ENCODE measurements at places on chromosomes 11 and 22.

DNA sequence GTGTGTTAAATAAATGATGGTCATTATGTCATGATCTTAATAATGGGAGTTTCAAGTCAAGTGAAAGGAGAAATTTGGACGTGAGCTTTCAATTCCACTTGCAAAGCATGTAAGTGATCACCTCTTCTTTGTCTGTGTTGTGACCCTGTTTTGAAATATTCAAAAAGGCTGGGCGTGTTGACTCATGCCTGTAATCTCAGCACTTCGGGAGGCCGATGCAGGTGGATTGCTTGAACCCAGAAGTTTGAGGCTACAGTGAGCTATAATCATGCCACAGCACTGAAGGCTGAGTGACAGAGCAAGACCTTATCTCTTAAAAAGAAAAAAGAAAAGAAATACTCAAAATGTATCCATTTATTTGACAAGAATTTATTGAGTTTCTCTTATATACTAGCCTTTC lies 32.9 kb upstream of the EED start:
- no peak for DNase-seq

GRCh38 chr11:35623621-35624168 lies 5.4 kb downstream of the FJX1 start:
- peak; percentile 89 for DNase-seq

GRCh38 chr22:32696089-32696488 lies 105.4 kb upstream of the TIMP3 start:
- DNase-seq = no peak

GRCh38 chr11:47940904-47941649 lies 39.3 kb upstream of the PTPRJ start:
- no peak for DNase-seq

GRCh38 chr22:24845041-24845898 lies 39.3 kb downstream of the SGSM1 start:
- no peak for DNase-seq

DNA sequence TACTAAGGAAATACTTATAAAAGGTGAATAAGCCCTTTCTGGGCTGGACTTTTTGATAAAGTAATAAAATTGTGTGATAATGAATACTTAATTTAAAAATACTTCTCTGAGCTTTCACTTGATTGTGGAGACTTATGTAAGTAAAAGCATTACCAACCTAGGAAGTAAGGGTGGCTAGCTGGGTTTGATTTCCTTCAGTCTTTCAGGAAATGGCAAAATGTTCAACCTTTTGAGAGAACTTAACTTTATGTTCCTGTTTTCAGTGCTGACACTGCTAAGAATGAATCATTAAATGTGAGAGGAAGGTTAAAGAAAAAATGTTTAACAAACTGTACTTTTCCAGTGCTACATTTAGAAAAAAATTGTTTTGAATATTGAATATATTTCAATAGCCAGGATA lies 900.3 kb downstream of the METTL15 start:
- DNase-seq = no peak

DNA sequence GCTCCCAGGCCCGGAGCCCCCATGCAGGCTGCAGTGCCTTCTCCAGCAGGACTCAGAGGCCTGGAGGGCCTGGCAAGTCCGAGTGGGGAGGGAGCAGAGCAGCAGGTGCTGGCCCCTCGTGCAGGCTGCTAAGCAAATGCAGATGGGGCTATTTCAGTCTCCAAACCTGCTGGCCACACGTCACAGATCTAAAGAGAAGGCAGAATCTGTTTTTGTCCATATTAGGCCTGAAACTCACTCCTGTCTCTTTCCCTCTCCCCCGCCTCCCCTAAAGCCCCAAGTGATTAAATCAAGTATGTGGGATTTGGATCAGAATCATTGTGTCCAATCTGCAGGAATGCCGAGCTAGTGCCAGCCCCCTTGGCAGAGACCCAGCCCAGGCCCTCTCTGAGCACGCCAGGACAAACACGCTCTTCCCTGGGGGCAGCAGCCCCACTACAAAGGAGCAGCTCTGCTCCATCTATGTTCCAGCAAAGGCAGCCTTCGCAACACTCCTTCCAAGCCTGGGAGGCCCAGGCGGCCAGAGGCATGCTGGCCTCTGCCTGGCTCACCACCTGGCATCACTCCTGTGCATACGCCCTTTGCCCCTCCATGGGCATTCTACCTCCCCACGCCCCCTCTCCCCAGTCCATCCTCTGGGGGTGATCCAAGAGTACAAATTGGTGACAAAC lies 26.5 kb downstream of the RPL27A start:
- peak; percentile 99 for DNase-seq

DNA sequence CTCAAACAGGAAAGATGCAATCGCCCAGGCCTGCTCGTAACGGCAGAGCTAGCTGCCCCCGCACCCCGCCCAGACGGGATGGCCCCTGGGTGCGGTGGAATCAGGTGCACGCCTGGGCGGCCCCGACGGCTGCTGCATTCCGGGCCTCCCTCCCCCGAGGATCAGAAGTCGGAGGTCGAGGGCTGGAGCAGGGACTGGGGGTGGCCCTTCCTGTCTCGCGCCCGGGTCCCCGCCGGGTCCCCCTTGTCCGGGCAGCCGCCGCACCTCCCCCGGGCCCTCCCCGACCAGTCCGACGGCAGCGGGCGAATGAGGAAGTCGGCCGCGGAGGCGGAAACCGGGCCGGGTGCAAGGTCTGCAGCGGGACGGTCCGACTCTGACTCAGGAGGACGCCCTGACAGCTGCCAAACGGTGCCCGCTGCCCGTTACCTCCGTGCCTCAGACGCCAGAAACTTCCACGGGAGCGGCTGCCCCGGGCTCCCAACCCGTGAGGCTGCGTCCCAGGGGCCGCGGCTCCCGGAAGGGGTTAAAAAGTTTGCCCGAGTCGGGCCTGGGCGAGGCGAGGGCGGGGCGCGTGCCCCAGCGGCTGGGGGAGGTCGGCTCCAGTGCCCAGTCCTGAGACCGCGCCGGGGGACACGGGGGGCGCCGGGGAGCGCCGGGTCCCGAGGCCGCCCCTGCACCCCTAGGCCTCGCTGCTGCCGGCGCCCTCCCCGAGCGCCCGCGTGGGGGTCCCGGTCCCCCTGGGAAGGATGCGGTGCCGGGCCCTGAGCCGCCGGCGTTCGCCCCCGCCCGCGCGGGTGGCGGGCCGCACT lies 663 bp downstream of the MYH9 start:
- DNase-seq = no peak

- no peak for DNase-seq
Observed at GRCh38 chr11:93662175-93662570, 691 bp downstream of the CEP295 start.

DNA sequence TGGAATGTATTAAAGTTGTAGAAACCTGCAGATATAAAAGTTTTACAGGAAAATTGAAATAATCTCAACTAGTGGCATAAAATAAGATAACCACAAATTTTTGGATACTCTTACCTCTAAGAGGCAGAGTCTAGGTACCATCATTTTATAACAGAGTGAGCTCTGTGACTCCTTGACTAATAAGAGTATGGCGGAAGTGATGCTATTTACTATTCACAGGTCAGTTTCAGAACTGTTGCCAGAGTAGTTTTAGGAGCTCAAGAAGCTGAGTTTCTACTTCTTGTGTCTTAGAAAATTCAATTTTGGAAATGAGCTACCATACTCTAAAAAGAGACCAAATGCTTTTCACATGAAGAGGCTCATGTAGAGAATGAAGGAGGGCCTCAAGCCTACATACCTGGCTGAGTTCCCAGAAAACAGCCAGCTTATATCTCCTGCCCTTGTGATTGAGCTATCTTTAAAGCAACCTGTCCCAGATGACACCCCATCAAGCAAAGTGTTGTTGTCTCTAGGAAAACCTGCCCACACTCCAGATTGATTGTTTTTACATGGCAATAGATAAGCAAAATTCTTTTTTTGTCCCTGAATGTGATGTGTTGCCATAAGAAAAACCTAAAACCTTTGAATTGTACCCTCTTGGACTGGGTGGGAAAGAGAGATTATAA lies 712.8 kb upstream of the CNTN5 start:
- no peak for DNase-seq

GRCh38 chr11:35611741-35612140 lies 6.5 kb upstream of the FJX1 start:
- DNase-seq = no peak

GRCh38 chr22:23281406-23282088 lies 101.2 kb downstream of the BCR start:
- DNase-seq = peak; percentile 63

DNA sequence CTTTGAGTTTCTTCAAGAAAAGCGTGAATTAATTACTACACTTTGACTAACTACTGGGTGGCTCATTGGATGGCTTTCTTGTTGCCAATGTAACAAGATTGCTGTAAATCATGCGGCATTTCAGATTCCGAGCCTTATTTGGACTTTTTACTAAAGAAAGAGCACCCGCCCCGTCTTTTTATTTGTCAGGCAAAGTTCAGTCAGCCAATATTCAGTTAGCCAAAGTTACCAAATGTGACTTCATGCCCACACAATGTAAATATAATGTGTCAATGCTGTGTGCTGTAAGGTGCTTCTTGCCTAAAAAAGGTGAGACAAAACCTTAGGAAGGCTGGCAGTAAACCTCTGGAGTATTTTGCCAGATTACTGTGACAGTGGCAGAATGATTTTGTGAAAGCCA lies 14.8 kb downstream of the FLI1 start:
- no peak for DNase-seq

DNA sequence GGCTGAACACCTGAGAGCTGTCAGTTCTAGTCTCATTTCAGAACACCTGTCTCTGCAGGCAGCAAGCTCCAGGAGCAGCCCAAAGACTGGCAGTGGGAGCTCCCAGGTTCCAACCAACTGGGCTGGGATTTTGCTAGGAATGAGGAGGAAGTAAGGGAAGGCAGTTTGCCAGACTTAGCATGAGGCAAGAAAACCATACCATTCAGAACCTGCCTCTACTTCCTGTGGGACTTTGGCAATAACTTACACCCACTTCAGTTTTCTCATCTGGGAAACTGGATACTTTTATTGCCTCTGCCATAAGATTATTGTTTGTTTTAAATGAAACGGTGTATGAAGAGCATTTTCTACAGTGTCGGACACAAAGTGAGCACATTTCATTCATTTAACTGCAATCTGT lies 363.7 kb upstream of the ISX start:
- no peak for DNase-seq

DNA sequence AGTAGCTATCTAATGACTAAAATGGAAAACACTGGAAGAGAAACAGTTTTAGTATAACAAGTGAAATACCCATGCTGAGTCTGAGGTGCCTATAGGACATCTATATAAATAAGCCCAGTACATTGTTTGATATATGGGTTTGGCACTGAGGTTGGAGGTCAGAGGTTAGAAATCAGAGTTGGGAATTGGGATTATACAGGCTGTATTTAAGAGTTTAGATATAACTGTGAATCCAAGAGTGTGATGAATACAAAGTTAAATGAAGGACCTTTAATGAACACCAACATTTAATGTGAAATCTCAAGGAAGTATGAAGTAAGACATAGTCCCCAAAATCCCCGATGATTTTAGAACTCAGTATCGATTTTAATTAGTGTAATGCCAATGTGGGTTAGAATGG lies 3.1 kb upstream of the HBD start:
- DNase-seq = no peak

DNA sequence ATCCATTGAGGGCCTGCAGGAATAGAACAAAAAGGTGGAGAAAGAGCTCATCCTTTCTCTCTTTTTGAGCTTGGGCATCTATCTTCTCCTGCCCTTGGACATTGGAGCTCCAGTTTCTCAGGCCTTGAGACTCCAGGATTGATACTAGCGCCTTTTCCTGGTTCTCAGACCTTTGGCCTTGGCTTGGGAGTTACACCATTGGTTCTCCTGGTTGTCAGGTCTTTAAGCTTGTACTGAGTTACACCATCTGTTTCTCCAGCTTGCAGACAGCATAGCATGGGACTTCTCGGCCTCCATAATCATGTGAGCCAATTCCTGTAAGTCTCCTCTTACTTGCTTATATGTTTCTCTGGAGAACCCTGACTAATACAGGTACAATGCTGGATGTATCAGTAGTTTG lies 72.6 kb downstream of the GRK3 start:
- no peak for DNase-seq

- DNase-seq = peak; percentile 44
Observed at GRCh38 chr11:74057249-74058151, 48.6 kb upstream of the UCP3 start.

DNA sequence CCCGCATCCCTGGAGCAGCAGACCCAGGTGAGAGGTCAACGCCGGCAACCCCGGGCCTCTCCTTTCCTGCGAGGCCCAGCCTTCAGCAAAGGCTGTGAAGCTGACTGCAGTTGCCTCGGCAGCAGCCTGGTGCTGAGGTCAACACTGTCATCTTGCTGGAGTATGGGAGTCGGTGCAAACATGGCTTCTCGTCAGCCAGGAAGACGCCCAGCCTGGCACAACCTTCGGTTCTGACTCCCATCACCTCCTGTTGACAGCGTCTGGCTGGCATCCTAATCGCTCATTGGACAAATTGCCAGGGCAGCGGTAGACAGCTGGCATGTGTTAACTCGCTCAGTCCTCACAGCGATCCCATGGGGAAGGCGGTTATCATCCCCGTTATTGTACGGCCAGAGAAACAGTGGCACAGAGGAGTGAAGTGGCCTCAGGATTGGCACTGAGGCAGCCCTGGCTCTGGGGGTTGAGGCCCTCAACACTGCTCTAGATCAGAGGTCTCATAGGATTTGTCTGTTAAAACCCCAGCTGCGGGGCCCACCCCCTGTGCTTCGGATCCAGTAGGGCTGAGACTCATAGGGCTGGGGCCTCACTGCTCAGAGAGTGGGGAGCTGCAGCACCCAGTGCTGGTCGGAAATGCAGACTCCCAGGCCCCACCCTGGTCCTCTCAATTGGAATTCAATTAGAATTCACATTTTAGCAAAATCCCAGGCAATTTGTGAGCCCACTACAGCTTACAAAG lies 39.3 kb upstream of the TP53I11 start:
- DNase-seq = no peak

- DNase-seq = no peak
Observed at GRCh38 chr22:20114506-20115475, 1.1 kb upstream of the RANBP1 start.

DNA sequence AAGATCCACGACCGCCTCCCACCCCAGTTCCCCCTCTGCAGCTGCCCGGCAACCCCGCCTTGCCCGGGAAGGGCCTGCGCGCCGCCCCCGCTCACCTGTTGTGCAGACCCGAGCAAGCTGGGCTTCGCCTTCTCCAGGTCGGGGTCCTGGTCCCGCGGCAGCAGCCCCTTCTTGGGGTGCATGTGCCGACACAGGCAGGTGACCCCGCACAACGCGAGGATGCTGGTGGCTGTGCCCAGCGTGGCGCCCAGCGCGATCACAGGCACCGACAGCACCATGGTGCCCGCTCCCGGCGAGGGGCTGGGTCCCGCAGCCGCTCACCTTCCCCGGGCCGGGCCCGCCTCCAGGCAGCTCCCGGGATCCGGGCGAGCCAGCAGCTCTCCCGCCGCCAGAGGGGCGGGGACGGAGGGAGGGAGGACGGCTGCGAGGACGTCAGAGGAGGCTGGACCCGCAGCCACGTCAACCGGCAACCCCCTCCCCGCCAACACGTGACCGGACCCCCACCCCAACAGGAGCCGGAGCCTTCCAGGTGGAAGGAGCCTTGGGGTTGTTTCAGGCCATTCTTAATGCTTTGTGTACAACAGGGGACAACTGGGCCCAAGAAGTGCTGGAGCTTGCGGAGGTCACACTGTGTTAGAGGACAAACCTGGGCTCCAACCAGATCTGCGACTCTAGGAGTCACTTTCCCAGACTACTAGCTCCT lies at the start of gene SYT13:
TSS of gene SYT13 (minus strand) at position 412 of the 703 bp plus-strand sequence. CDS start at position 278, 134 bp downstream.
- no peak for DNase-seq

GRCh38 chr22:36009085-36009484 lies 19.5 kb downstream of the RBFOX2 start:
- peak; percentile 62 for DNase-seq

GRCh38 chr22:50739894-50740293 lies 1.9 kb downstream of the ACR start:
- DNase-seq = no peak
